Left forelimb (tissue), 1 donor: ENCODE measurements at places on chromosomes 2 and 18.

DNA sequence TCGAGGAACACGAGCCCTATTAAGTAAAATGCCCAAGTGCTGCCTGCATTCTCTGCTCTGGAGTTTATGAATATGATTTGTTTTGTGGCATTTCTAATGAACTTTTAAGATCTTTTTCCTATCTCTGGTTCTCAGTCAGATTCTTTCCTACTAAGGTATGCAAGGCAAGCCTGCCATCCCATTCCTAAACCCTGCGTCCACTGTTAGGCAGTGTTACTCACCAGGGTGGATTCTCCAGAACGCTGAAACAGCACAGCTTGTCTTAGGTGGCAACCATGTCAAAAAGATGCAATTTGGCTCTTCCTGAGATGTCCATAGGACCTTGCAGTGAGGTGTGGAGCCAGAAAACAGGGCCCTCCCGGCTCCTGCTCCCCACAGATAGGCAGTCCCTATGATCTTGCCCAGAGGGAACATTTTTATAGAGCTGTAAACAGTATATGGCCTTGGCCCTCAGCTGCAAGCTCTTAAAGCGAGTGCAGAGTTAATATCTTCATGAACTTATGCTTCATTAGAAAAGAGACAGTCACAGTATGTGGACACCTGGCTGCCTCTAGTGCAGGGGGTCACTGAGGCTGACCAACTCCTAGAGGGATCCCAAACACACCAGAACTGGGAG lies 84.4 kb downstream of the TPGS2 start:
- no peak for DNase-seq

GRCh38 chr18:79859314-79859713 lies 61.6 kb downstream of the KCNG2 start:
- DNase-seq = no peak

DNA sequence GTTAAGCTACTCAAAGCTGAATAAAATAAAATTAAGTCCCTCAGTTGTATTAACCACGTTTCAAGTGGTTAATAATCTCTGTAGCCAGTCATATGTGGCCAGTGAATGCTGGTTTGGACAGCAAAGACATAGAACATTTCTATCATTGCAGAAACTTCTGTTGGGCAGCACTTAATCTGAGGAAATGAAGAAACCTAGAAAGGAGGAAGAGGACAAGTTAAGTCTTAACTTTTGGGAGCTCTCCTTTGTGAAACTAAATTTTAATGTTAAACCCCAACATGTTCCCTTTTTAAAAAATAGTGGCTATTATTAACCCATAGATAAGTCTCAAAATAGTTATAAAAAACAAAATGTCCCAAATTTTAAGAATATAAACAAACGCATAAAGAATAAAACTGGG lies 421.3 kb downstream of the ARHGAP15 start:
- no peak for DNase-seq

DNA sequence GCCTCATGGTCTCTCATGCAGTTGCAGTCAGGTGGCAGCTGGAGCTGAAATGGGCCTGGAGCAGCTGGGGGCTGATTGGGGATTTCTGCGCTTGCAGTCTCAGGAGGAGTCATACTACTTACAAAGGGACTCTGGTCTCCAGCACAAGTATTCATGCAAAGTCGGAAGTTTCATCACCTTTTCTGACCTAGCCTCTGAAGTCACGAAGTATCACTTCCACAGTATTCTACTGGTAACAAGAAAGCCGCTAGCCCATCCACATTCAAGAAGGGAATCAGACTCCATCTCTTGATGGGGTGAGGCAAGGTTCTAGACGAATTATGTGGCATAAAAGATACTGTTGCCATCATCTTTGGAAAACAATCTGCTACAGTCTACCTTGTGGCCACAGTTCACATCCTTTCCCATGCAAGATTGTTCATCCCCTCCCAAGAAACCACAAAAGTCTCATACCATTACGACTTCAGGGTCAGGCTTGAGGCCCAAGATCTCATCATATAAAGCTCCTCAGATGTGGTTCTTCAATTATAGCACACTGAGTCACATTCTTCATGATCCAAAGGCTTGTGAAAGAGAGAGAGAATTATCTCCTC lies 95.3 kb downstream of the SMC6 start:
- DNase-seq = no peak

DNA sequence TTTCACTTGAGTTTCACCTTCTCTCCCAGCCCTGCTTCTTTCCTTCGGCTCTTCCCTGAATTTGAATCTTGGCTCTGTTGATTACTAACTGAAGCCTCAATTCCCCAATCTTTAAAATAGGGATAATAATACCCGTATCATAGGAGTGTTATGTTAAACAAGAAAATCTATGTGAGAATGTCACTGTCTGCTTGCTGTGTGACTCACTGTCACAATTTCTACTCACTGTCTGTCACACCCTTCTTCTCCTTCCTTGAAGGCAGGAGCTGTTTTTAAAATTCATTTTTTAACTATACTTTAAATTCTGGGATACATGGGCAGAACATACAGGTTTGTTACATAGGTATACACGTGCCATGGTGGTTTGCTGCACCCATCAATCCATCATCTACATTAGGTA lies 141.6 kb upstream of the CXCR4 start:
- no peak for DNase-seq

GRCh38 chr2:11337909-11338308 lies 6.5 kb downstream of the ROCK2 start:
- no peak for DNase-seq

DNA sequence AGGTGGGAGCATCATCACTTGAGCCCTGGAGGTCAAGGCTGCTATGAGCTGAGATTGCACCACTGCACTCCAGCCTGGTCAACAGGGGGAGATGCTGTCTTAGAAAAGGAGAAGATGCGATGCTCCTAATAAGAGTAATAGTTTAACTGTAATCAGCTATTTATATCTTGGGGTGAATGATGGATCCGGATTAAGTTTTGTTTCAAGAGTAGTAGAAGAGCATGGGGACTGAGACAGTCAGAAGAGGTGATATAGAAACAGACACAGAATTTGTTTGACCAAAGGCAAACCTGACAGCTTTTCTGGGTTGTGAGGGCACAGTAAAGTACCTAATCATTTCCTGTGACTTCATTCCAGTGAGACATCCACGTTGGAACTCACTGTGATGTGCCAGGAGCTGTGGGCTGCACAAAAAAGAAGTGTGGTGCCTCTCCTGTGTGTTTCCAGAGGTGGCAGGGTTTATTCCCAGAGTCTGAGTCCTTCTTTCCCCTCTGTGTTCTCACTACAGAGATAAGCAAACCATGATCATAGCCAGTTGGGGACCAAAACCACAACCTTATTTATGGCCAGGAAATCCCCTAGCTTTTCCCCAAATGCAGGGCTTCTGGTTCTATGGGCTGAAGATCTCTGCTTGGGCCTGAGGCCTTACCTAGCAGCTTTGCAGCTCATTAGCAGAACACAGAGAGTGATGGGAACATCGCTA lies 113.7 kb downstream of the XRCC5 start:
- no peak for DNase-seq

- no peak for DNase-seq
These were observed 17.0 kb upstream of the HPCAL1 start for GRCh38 chr2:10285556-10286198.

DNA sequence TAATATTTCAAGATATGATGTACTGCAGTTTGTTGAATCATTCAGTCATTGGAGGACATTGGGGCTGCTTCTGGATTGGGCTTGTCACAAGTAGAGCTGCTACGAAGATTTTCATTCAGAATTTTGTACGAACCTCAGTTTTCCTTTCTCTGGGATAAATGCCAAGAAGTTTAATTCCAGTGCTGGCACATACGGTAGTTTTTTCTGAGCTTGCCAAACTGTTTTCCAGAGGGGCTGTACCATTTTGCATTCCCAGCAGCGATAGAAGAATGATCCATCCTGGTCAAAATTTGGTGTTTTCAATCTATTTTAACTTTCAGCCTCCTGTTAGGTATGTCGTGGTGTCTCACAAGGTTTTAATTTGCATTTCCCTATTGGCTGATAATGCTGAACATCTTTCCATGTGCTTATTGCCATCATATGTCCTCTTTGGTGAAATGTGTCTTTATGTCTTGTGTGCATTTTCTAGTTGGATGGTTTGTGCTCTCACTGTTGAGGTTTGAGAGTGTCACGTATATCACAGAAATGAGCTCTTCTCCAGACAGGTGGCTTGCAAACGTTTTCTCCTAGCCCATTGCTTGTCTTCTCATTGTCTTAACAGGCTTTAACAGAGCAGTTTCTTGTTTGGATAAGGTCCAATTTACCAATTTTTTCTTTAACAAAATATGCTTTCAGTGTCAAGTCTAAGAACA lies 612.6 kb downstream of the GALR1 start:
- DNase-seq = no peak

- no peak for DNase-seq
These were observed 227.0 kb upstream of the SMAD7 start for GRCh38 chr18:49177812-49178211.

GRCh38 chr2:142803158-142803557 lies 74.3 kb upstream of the KYNU start:
- no peak for DNase-seq

- DNase-seq = no peak
These were observed 132.1 kb upstream of the MAP3K20 start for GRCh38 chr2:172943539-172943938.

DNA sequence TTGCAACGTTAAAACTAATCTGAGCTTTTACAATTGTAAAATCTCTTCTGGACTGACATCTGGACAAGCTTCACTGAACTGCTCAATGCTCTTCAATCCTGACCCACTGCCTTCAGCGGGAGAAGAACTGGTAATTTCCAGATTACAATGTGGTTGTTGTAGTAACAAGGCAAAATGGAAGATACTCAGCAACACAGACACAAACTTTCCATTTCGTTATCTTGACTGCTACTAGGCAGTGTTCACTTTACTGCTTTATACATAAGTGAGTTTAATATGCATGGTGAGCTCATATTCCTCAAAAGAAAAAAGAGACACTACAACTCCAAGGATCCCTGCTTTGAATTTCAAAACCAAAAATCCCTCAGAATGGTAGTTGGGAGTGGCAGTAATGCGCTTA lies 51.9 kb downstream of the GRB14 start:
- DNase-seq = no peak

GRCh38 chr2:213757525-213757924 lies 473.3 kb downstream of the SPAG16 start:
- DNase-seq = no peak

DNA sequence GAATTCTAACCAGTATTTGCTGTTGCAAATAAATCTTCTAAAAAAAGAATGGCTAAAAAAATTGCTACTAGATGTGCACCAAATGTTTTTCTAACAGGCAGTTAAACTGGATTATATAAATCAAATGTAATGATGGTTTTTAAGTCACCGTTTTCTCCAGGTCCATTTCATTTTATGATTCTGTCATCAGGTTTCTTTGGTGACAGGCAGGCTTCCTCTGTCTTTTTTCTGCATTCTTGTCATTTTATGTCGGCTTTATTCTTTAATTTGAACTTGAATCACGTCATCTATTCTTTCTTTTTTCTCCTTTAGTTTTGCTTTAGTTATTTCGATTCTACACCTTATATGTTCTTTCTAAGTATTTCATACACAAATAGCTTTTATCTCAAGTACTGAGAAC lies 212.5 kb downstream of the SOCS6 start:
- no peak for DNase-seq

- peak; percentile 81 for DNase-seq
These were observed 14.1 kb downstream of the MSGN1 start for GRCh38 chr2:17830053-17831034.

- DNase-seq = peak; percentile 67
These were observed 2.9 kb upstream of the RBBP8 start for GRCh38 chr18:22930089-22930713.

- no peak for DNase-seq
These were observed 73.0 kb downstream of the AGPS start for GRCh38 chr2:177465400-177466138.

DNA sequence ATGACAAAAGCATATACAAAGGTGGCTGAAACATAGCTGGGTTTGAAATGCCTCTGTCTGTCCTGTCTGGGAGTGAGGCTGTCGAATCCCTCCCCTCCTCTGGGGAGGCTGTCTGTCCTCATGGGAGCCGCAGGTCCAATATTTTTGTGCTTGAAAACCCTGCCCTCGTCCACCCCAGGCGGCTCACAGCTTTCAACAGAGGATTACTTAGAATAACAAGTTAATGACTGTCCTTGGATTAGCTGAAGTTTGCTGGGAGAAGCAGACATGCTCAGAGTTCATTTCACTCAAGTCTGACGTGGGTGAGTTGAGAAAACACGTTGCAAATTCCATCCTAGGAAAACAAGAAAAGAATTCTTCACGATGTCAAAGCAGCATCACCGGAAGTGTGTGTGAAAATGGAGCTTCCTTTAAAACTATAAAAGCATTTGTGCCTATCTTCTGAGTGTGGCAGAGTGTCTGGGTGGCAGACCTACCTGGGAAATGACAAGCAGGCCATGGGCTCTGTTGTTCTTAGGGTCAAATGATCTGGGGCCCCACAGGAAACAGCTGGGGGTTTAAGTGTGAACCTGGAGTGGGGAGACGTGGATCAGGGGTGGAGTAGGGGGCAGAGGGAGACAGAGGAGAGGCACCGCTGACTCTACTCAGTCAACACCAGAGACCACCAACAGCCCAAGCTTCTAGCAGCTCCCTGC lies 77.1 kb downstream of the DDX1 start:
- peak; percentile 17 for DNase-seq

GRCh38 chr2:28128281-28128950 lies 237.9 kb downstream of the BABAM2 start:
- no peak for DNase-seq

GRCh38 chr2:68284896-68285295 lies 32.6 kb upstream of the PPP3R1 start:
- DNase-seq = no peak

DNA sequence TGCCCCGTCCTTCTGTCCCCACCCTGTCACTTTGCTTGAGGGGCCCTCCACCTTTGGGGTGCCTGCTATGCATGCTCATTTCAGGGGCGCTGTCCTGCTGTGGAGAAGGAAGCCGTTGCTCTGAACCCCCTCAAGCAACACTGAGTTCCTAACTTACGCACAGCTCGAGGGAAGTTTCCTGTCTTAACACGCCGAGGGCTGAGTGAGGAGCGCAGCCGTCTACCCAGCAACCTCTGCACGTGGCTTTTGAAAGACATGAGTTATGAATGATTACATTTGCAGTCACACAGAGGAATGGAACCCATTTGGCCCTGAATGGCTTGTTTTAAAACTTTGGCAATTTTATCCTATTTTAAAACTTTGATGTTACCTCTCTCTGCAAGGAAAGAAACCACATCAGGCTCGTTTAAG lies 14.0 kb downstream of the RAMP1 start:
- peak; percentile 55 for DNase-seq

- no peak for DNase-seq
These were observed 199.9 kb downstream of the TGIF1 start for GRCh38 chr18:3649633-3650426.

- DNase-seq = no peak
These were observed 107.0 kb upstream of the ZC3H15 start for GRCh38 chr2:186379052-186379451.
